NCI-H2107 (cell line): ENCODE measurements at places on chromosomes 2 and 18.

DNA sequence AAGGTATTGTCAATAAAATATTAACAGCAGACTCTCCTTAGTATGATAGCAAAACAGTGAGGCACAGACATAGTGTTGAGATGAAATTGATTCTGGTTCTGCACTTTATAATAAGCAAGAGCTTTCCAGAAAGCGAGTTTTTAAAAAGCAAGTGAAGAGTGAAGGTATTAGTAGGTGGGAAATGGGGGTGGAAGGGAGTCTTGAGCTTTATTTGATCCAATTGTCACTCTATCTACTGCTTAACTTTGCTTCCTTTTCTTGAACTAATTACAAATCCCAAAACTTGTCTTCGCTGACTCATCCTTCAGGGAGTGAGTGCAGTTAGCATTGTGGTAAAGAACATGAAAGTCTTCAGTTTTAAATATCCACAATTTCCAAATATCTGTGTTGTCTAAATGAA, 120.6 kb upstream of the BOD1L2 start:
- DNase-seq, result no peak

DNA sequence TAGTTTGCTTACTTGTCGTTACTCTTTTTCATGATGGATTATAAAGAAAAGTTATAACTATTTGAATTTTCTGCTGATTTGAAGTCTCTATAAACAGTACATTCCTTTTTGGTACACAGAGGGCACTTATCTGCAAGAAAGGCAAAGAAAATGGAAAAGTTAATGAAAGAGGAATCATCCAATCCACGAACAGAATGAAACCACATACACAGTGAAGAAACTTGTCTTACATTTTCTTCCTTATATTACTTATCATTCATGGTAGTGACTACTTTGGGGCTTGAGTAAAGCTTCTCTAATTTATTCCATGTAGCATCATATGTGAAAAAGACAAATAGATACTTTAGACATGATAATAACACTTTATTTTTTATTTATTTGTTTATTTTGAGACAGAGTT, 14.8 kb upstream of the ACTR3 start:
- no peak for DNase-seq

DNA sequence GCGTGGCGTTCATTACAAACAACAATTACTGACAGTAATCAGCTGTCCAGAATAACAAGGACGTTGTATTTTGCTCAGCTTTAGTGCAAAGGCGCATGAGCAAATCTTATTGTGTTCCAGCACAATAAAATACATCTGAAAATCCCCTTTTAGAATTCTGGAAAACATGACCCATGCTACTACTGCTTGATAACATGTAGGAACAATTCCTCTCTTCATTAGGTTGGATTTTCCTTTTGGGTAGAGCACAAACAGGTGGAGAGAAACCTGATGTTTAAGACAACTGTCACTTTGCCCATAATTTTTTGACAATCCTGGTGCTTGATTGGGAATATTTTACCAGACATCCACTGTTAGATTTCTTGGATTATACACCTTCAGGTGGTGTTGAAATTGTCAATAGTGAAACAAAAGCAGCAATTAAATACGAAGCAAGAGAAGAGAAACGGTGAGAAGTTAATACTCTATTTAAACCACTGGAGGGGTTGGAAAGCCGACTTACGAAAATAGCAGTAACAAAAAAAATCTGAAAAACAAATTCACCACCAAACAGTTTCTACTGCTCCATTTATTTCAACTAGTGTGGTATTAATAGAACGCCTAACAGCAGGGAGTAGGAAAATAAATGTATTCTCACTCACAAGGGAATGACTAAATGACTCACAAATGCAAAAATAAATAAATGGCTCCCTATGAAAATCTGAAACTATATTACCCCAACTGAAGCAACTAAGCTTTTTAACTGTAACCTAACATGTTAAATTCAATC, 102.7 kb downstream of the CPO start:
- DNase-seq, result no peak

GRCh38 chr2:85959185-85959584, 70.4 kb upstream of the ST3GAL5 start:
- no peak for DNase-seq

- no peak for DNase-seq
Measured at GRCh38 chr2:53863538-53864227, 3.9 kb upstream of the GPR75 start.

GRCh38 chr2:131673400-131674173, 145.9 kb downstream of the CCDC74A start:
- no peak for DNase-seq

DNA sequence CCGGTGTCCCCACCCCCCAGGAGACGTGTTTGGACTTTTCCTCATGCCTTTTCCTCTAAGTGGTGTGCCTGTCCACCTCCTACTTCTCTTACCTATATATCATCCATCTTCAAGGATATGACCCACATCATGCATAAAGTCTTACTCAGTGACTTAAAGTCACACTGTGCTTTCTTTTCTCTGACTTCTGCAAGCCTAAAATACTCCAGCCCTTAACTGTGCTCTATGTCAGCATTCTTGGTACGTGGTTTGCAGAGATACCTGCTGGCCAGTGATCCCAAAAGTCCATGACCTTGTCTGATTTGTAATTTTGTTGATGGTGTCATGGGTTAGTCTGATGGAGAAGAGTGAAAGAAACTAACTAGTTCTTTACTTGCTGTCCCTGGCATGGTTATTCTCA, 393.6 kb upstream of the NRP2 start:
- no peak for DNase-seq

DNA sequence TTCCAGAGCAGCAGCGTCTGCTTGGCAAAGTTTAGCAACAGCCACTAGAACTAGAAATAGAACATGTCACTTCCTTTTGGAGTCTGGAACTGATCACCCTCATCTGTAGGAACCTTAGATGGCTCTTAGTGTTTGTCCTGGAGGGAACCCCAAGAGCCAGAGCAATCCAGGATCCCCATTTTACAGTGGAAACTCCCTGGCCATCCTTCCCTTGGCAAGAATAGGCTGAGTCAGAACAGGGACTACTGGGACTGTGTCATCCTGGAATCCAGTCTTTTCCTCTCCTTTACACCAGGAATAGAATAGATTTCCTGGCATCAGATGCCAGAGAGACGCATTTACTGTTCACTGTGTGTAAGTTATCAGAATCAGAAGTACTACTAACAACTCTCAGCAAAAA, 33.2 kb upstream of the GRHL1 start:
- DNase-seq, result no peak

GRCh38 chr2:204706939-204707338, 161.7 kb downstream of the PARD3B start:
- no peak for DNase-seq

DNA sequence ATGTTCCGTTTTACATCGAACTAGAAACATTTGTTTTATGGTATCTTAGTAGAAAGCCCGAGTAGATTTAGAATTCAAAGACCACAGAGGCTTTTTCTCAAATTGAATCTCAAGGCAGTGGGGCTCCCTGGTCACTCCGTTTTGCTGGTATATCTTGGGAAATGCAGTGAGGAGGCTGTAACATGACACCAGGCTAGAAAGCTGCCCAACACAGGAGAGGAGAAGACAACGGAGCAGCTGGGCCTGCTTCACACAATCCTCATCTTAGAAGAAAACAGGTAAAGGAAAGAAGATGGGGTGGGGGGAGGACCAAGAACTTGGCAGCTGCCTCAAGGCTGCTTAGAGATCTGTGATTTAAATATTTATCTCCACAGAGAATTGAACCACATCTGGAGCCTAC, 38.3 kb upstream of the EPB41L3 start:
- no peak for DNase-seq

GRCh38 chr18:55283309-55283708, 304.7 kb downstream of the TCF4 start:
- no peak for DNase-seq

- no peak for DNase-seq
Measured at GRCh38 chr2:19979932-19980331, 10.0 kb downstream of the WDR35 start.

- DNase-seq, result no peak
Measured at GRCh38 chr2:78861546-78861945, 164.0 kb upstream of the REG3G start.

GRCh38 chr18:48996901-48997463, 46.2 kb upstream of the SMAD7 start:
- no peak for DNase-seq

DNA sequence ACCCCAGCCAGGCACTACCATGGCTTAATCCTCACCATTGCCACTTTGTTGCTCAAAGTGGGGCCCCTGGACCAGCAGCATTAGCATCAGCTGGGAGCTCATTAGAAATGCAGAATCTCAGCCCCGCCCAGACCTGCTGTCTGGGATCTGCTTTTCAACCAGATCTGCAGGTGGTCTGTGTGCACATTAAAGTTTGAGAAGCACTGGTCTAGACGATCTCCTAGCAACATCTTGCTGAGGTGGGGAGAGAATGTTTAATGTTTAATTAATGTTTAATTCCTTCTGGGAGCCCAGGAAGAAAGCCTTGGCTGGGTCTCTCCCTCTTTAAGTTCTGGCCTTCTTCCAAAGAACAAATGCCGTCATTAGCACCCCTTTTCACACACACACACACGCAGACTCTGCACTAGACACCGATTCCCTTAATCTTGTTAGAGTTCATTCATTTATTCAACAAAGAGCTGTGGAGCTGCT, 53.7 kb downstream of the EDAR start:
- no peak for DNase-seq

DNA sequence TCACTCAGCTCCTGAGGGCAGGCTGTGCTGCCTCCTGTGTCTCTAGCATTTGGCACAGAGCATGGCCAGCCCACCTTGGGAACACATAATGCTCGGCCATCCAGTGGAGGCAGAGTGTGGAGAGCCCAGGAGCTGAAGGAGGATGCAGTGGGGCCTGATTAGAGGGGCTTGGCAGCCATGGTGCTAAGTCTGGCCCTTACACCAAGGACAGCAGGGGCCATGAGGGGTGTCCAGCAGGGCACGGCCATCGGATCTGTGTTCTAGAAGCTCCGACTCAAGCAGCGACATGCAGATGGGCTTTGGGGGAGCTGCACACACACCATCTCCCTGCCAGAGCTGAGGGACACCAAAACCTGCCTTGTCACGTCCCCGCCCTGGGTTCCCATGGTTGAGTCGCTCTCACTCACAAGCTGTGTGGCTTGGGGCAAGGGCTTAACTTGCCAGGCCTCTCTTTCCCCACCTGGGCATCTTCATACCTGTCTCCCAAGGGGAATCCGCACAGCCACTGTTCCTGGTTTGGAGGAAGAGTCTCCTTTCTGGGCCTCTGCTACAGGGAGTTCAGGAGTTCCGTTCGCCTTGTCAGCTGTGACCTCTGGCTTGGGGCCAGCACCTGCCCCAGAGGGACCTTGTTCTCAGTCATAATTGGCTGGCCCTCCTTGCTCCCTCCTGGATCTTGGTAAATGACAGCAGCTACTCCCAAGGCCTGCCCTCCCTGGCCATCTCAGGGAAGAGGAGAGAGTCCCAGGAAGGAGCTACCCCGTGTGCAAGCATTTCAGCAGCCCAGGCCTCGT, 1.3 kb upstream of the TOGARAM2 start:
- DNase-seq, result no peak

GRCh38 chr2:165114346-165114939, 89.4 kb downstream of the SCN3A start:
- no peak for DNase-seq

DNA sequence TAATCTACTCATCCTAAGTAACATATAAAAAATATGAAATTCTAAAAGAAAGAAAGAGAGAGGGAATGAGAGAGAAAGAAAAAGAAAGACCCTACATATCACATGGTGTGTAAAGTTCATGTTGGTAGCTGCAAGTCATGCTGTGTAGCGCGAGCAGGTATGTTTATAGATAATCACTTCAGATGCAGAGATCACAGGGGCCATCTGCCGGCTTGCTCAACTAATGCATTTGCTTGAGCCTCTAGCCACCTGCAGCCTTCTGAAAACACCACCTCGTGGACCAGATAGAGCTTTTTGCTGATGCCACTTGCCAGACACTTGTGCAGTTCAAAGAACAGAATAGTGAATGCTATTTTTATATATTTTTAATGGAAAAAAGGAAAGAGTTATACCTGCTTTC, 37.6 kb downstream of the CDH7 start:
- peak; percentile 5 for DNase-seq

GRCh38 chr2:155010925-155011324, 312.4 kb downstream of the KCNJ3 start:
- no peak for DNase-seq
